Fibroblast of villous mesenchyme (primary cell): ENCODE measurements at places on chromosomes 4 and X. TPM values are rescaled to one million over a fixed set of nuclear protein-coding genes. Genes with fewer than 3 reads are reported as not detected.
A peak's percentile ranks its signal among the peaks of the same experiment; 100 is the strongest.

DNA sequence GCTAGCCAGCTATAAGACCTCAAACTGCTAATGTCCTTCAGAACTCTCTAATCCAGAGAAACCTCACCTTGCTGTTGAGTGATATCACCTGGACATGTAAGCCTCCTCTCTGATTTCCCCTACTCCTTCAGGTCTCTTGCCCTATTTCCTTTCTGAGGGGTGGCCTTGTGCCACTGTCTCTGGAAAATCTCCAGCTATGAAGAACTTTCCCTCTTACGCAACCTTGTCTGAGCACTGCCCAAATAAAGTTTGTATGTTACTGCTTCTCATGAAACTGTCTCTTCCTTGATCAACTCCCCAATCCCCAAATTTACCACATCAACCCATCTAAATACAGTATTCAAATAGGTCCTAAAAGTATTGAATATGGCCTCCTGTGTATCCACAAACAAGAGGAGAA is 53.5 kb upstream of the VEGFD start:
- DNase-seq: peak; percentile 15

DNA sequence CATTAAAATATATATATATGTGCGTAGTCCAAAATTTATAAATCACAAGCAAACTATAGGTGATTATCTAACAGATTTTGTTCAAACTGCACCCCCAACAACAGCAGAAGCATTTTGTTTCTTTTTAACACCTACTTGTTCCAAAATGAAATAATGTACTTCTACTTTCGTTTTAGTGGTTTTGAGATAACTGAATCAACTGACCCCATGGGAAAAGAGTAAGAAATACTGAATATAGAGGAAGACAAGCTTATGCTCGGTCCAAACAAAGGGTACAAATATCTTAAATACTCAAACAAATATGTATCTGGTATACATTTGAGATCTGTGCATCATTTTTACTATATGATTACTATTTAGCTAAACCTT is 22.4 kb downstream of the MAP7D3 start:
- no peak for DNase-seq

DNA sequence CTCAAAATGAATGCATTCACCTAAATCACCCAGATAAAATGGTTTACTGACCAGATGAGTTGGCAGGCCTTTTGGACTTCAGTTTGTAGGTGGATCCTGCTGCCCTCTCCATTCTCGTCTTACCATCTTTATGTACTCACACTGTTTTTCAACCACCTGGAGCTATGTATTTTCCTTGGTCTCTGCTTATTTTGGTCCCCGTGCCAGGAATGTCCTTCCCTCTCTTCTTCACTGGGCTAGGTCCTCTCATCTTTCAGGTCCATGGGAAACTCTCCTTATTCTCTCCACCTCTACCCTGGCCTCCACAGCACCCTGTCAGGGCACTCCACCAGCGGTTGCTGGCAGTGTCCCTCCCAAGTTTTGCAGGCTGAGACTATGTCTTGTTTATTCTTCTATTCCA is 2.6 kb downstream of the GPRIN3 start:
- no peak for DNase-seq

ACOT9 gene
- total RNA-seq: 69.5 and 72.8 TPM in 2 replicates

BCORL1 gene
- total RNA-seq: 1.3 and 2.6 TPM in 2 replicates
